ENCODE measurements at places on chromosomes 1 and 21.

- ATAC-seq = no peak
These were observed 86.8 kb downstream of the TEX35 start for GRCh38 chr1:178599745-178600144.

- ATAC-seq = no peak
These were observed 76.9 kb downstream of the ZC3H11B start for GRCh38 chr1:219536038-219536437.

DNA sequence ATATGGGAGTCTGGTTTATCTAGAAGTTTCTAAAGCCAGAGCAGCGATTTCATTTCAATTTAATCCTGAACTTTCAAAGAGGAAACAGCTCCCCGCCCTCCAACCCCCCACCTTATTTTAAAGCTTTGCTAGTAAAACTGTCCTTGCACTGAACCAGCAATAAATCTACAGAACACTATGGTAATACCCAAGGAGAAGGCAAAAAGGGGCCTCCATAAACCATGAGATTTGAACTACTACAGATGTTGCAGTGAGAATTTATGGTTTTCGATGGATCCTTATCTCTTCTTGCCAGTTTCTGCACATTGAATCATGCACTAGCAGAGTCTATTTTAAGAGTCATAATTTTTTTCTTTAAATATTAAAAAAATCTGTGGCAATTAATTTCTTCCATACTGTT lies 64.8 kb upstream of the BEND5 start:
- peak; percentile 66 for ATAC-seq

GRCh38 chr1:99457381-99458165 lies 188.3 kb upstream of the PALMD start:
- ATAC-seq = peak; percentile 87

- no peak for ATAC-seq
These were observed 142.0 kb downstream of the AJAP1 start for GRCh38 chr1:4796161-4797015.

DNA sequence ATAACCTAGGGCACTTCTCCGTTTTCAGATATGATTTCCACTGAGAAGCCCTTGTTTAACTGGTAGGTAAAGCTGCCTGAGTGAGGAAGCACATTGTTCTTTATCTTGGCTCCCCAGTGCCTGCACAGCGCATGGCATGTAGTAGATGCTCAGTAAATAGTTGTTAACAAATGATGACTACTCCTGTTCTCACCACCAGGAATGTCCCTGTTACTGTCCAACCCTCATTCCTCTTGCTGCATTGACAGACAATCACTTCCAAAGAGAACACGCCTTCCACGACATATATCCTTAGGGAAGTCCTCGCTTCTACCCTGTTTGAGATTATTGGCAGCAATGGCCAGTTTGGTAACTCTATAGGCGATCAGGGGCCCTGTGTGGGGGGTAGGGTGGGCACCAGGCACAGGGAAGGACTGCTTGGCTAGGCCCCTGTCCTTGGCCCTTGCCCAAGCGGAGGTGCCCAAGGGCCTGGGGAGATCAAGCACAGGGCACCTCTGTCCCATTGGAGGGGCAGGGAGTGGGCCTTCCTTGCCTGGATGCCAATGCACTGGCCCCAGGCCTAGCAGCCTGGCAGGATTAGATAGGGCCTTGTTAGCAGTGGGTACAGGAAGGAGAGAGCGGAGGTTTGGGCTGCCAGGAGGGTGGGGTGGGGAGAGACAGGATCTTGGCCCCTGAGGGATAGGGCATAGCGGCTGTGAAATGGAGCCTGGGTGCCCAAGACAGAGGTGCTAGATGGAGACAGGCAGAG lies 10.2 kb downstream of the NES start:
- peak; percentile 1 for ATAC-seq

- ATAC-seq = no peak
These were observed 994.6 kb upstream of the PRMT6 start for GRCh38 chr1:106061586-106062495.

DNA sequence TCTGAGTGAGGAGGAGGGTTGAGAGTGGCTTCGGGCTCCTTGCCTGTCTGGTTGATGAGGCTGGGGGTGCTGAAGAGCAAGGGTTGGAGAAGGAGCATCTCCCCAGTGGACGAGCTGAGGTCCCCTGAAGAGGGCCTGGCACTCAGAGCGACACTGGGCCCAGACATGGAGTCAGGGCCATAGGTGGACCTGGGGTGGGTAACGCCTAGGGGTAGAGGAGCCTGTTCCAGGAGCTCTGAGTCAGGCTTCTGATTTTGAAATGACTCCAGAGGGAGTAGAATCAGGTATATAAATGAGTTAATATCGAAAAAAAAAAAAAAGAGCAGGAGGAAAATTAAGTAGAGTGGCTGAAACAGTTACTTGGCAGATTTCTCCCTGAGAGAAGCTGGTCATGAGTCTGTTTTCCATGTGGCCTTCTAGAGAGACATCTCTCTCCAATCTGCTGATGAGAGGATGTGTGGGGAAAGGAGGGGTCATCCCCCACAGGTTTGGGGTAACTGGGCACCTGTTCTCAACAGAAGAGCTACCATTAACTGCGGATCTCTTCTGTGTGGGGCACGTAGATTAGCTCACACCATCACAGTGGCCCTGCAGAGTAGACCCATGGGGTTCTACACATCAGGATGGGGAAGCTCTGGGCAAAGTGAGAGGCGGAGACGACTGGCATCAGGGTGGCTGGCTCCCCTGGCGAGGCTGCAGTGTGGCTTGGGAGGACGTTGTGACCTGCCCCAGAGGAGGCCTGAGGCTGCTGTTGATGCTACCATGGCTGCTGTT lies 115.5 kb downstream of the DHRS3 start:
- ATAC-seq = no peak

- ATAC-seq = no peak
These were observed 74.8 kb downstream of the MTR start for GRCh38 chr1:236869911-236870310.

DNA sequence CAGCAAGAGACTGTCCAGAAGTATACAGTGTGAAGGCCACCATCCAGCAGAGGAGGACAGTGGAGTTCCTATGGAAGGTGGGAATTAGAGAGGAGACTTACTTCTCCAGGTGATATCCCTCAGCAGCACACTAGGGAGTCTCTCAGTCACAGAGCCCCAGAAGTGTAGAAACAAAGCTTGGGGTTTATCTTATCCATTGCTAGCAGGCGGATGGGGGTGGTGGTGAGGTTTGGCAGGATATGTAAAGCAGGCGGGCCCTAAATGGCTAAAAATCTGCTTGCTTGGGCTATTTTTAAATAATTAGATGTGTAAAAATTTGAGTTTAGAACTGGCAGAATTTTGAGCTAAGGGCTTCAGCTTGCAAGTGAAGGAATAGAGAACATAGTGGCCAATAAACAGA lies 50.1 kb upstream of the RGS18 start:
- no peak for ATAC-seq

- ATAC-seq = peak; percentile 23
These were observed at the start of gene RXFP4 for GRCh38 chr1:155940993-155941844. Gene RXFP4 (plus strand): TSS chr1:155941638. CDS start chr1:155941710, 72 bp downstream.

- no peak for ATAC-seq
These were observed 20.6 kb downstream of the DDI2 start for GRCh38 chr1:15637826-15638225.

- ATAC-seq = no peak
These were observed 724.6 kb downstream of the ADGRL2 start for GRCh38 chr1:82525378-82525777.

GRCh38 chr1:201767339-201767738 lies 61.6 kb upstream of the IPO9 start:
- no peak for ATAC-seq

DNA sequence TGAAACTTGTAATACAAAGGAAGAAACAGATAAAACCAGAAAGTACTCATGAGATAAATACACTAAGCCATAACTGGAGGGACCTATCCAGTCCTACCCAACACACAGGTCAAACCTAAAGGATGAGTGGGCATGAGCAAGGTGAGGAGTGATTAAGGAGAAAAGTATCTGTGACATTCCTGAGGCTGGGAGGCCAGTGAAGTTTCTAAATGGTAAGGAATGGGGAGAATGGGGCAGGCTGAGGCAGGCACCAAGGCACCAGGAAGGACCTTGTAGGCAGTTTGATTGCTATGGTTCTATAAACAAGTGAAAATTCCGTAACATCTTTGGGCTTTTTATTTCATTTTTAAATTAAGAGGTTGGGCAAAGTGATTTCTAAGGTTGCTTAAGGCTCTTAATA lies 10.4 kb downstream of the DDX59 start:
- ATAC-seq = peak; percentile 72

DNA sequence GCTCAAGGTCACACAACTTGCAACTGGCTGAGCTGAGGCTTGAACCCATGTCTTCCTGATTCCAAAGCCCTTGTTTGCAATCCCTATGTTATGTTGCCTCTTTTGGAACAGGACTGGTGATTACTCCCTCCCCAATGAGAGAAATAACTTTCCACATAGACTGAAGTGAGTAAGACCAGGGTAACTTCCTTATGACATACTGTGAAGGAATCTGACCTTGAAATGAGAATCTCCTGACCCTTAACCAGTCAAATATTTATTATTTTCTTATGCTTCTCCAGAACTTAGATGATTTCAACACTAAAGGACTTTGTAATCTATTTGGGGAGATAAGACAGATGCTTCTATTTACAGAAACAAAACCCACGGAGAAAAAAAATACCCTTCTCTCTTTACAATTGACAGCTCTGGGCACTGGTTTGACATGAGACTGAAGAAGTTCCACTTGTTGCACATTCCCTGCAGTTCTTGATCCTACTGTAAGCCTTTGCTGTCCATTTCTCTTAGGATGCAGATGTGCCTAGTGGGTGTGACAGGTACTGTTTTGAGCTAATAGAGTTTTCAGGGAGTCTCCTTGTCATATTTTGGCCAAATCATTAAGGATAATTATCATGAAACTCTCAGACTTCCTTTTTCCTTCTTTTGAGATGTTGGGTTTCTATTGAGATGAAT lies 3.9 kb upstream of the RPTN start:
- peak; percentile 91 for ATAC-seq

DNA sequence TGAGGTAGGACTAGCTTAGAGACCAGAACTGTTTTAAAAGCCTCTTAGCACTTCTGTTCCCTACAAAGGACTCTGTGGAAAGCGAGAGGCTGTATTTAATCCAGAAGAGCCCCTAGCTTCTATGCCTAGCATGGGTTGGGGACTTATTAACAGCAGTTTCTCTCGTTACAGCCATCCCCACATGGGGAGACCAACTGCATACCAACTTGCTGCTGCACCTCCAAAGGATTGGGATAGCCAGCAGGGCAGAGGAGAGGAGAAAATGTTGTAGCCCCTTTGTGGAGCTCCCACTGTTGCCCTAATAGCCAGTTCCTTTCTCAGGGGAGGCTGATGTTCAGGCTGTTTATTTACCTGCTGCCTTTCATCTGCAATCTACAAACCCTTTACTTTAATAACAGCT lies 11.0 kb upstream of the CELSR2 start:
- no peak for ATAC-seq

DNA sequence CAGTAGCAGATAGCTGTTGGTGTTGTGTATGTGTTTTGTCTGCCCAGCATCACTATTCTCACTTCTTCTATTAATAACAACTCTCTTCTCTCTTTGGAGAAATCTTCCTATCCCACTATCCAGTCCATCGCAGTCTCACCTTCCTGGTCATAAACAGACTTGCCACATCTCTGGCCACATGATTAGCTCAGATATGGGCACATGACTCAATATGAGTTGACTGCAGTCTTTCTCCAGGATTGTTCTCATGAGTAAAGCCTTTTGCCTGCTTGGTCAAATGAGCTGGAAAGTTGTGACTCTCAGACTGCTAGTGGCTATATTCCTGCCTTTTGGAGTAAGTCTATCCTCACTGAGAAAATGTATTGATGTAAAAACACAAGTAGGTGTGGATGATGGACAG lies 32.9 kb upstream of the TADA1 start:
- ATAC-seq = no peak

GRCh38 chr1:87888446-87888845 lies 559.8 kb downstream of the LMO4 start:
- ATAC-seq = no peak

GRCh38 chr1:215557992-215558626 lies 9.0 kb upstream of the KCTD3 start:
- ATAC-seq = no peak

DNA sequence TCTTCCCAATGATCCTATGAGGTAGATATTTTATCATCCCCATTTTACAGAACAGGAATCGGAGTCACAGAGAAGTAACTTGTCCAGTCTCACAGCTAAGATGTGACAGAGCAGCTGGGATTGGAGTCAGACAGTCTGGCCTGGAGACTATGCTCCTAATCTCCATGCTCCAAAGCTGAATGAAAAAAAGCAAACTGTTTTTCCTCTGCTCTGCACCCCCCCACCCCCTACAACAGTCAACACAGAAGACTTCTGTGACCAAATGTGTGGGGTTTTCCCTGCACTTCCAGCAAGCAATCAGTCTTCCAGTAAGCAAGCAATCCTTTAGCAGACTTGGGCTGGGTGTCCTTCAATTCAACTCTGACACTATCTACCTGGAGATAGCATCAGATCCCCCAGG lies 33.2 kb downstream of the KIRREL1 start:
- ATAC-seq = no peak

DNA sequence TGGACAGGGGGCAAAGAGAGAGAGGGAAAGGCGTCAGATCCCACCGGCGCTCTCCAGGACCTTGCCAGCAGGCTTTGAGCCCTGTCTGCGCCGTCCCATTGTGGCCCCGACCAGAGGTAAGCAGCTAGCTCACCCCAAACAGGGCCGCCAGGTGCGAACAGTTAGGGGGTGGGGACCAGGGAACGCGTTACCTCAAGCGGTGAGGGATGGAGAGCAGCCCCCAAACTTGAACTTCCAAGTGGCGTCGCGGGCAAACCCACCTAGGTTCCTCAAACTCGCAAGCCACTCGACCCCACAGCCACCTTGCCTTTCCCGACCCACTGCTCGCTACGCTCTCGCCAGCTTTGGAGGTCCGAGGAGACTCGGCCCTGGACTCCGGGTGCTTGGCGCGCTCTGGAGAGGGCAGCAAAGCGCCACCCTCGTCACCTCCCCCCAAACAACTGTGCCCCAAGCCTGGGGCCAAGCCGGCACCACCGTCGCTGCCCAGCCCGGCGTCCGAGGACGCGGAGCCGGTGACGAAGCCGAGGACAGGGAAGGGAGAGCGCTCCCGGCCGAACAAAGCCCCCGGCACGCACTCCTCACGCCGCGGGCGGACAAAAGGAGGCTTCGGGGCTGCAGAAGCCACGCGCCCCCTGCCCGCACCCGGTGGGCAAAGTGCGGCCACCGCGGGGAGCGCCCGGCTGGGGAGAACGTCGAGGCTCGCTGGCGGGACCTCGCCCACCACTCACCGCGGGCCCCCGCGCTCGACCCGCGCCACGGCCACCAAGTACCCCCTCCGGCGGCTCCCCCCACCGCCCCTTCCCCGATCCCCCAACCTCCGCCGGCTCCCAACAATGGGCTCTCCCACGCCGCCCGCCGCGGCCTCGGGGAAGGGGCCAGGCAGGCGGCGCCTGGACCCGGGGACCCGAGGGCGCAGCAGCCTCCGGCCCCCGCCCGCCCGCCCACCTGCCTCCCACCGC lies 976 bp downstream of the SSBP3 start:
- peak; percentile 16 for ATAC-seq

DNA sequence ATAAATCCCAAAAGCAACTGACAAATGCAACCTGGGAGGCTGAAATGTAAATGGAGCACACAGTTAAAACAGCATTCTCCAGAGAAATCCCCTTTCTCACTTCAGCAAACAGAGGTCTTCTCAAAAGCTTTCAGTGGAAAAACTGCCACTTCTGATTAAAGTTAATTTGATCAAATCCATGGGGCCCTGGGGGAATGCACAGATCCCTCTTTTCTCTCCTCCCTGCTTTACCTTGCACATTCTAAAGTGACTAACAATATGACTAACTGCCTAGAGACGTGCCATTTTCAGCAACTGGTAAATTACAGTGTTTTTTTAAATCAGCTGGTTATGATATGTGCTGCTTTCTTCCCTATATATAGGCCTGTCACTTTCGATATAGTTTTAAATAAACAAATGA lies 142.5 kb downstream of the RERE start:
- ATAC-seq = peak; percentile 62

Measured in SK-N-SH treated with all-trans-retinoic acid at 6 μM for 48 hours (cell line).